ENCODE measurements at places on chromosomes 2 and 18.

GRCh38 chr2:163553601-163554000 is 182.2 kb downstream of the FIGN start:
- DNase-seq: peak; percentile 39

GRCh38 chr2:233413559-233414272 is 59.4 kb downstream of the DGKD start:
- DNase-seq: peak; percentile 67

DNA sequence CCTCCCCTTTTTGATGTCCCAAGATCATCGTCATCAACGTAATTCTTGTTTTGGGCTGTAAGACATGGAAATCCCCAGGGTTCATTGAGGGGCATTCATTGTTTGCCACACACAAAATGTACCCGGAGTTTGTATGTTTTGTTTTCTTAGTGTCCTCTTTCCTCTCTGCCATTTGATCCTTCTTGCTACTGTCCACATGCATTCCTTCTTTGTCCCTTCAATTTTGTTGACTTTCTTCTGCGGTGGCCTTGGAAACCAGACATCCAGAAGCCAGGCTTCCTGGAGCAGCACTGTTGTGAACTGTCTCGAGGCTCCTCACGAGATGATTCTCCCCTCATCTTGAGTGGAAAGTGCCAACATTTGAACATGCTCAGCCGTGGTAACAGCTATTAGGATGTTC is 24.8 kb downstream of the IGFBP2 start:
- DNase-seq: no peak

DNA sequence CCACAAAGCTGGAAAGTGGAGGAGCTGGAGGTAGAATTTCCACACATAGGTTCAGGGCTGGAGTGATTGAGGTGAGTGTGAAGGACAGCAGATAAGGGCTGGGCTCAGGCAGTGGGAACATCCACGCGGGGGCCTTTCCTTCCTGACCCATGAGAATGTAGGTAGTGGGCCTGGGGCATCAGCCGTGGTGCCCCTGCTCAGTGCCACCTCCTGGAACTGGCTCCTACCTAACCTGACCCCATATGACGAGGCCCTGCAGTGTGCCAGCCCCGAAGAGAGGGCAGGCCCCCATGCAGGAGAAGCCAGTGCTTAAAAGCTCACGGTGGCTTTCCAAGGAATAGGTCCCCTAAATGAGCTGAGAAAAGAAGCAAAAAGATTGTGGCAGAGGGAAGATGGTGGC is 66.2 kb downstream of the HS6ST1 start:
- no peak for DNase-seq

GRCh38 chr18:12293831-12294230 is 14.2 kb upstream of the TUBB6 start:
- DNase-seq: no peak

DNA sequence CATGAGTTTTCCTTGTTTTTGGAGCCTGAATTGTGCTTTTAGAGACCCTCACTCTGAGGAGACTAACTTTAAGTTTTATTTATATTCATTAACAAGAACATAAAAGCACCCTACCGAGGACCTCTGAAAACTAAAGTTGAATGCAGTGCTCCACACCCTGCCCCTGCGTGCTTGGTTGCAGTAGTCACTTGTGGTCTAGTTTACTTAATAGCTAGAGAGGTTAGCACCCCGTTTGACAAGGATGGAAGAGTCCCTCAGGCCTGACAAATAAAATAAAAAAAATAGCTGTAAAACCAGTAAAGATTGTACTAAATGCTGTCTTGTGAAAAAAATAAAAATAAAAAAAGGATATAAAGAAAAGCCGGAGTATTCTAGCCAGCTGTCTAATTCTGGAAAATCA is 395.2 kb downstream of the MTX2 start:
- no peak for DNase-seq

DNA sequence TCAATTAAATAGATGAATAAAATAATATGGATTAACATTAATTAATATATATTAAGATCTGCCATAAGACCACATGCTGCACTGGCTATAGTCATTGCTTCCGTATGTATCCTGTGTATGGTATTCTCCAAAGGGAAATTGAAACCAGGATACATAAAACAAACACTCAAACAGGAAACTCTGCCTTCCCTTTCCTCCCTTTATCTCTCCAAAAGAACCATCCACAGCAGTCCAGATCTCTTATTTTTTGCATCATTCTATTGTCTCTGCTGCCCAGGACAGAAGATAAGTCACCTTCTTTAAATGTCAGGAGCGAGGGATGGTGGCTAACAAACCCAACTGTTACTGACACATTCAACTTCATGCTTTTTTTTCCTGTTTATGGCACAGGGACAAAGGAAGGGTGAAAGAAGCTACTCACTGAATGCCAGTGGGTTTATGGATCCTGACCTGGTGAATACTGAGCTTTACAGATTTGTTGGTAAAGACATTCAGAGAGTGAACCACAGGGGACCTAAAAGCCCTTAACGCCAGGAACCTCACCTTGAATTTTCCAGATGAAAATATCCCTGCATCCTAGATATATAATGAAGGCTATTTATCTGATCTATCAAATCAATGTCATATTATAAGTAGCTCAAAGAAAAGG is 67.5 kb downstream of the CSRNP3 start:
- DNase-seq: no peak

GRCh38 chr2:32248299-32248698 is 16.4 kb downstream of the NLRC4 start:
- no peak for DNase-seq

- no peak for DNase-seq
These were observed 96.9 kb upstream of the MSH6 start for GRCh38 chr2:47686018-47686417.

DNA sequence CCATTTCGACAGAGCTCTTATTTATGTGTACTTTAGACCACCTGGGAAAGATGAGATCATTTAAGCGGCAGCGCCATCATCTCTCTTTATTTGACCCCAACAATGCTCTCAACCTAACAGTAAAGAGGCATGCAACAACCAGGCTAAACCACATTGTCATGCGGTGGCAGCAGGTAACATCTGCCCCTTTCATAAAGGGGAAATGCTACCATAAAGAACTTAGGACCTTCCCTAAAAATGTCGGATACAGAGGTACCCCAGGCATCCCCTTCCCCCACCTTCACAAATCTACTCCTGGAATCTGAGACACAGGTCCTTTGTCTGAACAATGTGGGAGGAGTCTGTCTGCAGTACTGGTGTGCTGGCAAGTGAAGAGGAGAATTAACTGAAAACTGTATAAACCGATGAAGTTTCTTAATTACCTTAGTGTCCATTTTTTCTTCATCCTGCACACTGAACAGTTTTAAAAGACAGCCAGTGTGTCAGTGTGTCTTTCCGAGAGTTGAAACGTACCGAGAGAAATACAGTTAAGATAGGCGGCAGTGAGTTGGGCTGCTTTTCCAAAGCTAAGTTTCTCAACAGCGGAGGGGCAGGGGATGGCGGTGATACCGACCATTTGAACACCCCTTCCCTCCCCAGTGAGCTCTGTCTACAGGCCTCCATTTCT is 1.9 kb downstream of the MEX3C start:
- DNase-seq: peak; percentile 20

DNA sequence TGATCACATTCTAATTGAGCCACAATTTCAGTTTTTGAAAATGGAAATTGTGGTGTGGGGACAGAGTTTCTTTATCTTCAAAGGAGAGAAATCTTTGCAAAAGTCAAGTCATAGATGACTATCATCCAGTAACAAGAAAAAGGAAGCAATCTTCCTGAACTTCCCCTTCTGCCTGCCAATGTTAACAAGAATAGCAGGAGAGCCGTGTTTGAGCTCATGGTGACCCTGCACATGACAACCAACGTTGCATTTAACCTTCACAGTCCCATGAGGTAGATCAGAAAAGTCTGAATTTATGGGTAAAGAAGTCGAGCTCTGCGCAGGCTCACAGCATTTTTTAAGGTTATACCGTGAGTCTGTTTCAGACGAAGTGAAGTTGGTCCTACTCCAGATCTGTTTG is 454.9 kb downstream of the LPIN1 start:
- DNase-seq: no peak

DNA sequence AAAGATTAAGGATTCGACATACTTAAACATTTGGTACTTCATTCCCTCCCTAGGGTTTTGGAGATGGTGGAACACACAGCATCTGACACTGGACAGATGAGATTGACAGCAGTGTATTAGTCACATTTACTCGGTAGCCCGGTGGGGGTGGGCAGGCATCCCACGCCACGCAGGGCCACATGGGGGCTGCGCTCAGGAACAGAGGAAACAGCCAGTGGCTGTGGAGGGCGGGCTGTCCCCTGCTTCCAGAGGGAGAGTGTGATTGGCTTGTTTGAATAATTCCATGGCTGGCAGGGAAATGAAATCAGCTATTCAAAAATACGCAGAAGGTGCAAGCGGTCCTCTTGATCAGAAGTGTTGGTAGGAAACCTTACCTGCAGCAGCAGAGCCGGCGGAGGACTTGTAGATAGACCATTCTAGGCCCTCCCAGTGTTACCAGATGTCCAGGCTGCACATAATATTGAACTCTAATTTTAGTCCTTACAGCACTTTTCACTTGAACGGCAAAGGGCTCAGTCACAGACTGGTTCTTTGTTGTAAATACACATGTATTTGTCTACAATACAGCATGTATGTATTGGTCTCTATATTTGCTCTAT is 18.5 kb upstream of the SP140L start:
- no peak for DNase-seq

DNA sequence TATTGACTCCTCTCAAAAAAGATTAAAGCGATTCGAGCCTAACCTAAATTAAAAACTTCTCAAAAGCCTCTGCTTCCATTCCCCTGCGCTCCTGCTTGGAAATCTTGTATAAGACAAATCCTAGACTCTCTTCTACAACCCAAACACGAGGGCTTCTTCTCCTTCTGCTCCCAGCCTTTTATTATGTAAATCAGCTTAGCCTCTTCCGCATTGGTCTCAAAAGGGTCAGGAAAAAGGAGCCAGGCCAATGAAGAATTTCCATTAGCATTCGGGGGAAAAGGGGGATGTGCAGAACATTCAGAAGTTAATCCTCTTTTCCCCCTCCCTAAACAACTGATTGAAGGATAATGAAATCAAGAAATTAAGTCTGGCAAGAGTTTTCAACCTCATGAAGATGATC is 107.9 kb downstream of the FAM124B start:
- DNase-seq: no peak

GRCh38 chr2:54845094-54845493 is 121.6 kb downstream of the EML6 start:
- DNase-seq: no peak

- DNase-seq: peak; percentile 29
These were observed 126.2 kb upstream of the CAB39 start for GRCh38 chr2:230586328-230586982.

DNA sequence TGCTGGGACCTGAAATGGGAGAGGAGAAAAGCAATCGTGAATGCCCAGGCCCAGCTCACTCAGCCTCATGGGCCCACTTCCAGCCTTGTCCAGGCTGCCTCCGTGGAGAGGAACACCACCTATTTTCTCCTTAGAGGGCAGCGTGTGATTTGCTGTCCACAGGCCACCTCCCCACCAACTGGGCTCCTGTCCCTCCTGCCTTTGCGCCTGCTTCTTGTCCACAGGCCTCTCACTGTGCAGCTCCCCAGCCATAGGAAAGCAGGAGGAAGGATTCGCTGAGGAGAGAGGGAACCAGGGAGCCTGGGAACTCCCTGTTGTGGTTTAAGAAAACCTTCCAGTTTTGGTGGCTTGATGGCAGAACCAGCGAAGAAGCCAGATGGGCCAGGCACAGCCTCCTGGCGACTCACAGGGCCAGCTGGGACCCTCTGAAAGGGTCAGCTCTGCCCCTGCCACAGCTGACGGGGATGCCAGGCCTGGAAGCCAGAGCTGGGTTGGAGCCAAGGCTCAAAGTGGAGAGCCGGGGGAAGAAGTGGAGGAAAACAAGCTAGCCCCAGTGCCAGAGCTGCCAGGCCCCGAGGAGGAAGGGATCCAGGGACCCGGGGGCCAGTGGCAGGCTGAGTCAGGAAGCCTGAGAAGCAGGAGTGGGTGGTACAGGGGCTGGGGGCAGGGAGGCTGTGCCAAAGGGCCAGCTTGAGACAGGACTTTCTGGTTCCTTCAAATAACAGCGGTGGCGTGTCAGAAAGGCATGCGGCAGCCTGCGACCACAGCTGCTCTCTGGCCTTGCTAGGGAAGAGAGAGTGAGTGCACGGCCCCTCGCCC is 9.9 kb downstream of the TMBIM1 start:
- peak; percentile 62 for DNase-seq

DNA sequence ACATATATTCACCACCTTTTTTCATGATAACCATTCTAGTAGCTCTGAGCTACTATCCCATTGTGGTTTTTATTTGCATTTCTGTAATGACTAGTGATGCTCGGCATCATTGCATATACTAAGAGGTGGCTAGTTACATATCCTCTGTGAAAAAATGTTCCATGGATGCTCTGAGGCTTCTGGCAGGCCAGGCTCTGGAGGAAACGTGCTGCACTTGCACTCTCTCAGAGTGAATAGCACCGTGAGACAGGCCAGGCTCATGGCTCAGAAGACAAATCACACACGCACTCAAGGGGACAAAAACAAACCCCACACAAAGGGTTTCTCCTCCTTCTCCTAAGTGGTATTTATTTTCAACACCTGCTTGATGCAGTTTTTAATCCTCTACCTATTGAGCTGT is 1085.3 kb upstream of the CNTNAP5 start:
- no peak for DNase-seq

DNA sequence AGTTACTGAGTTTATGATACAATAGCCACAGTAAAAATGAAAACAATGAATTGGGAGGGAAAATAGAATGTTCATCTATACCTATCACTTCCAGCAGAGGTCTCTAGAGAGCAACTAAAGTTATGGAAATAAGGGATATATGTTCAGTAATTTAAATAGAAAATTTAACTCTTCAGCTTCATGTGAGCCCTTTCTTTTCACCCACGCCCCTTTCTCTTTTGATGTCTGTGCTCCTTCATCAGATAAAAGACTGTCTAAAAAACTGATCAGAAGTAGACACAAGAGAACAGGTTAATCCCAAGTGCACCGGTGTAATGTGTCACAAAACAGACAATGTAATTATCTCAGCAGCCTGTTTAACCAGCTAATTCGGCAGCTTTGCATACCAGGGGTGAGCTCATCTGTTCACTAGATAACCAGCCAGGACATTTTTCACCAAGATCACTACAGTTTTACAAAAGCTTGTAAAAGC is 238.5 kb upstream of the ERBB4 start:
- DNase-seq: peak; percentile 28

- no peak for DNase-seq
These were observed 65.0 kb downstream of the SCG2 start for GRCh38 chr2:223537115-223537514.

Data from AG10803 (cell line).